ENCODE measurements at places on chromosomes 6 and 20.

GRCh38 chr6:79821859-79822258 lies 125.5 kb downstream of the ELOVL4 start:
- no peak for DNase-seq

GRCh38 chr6:26197933-26198721 lies 110.9 kb downstream of the HFE start:
- DNase-seq: no peak

DNA sequence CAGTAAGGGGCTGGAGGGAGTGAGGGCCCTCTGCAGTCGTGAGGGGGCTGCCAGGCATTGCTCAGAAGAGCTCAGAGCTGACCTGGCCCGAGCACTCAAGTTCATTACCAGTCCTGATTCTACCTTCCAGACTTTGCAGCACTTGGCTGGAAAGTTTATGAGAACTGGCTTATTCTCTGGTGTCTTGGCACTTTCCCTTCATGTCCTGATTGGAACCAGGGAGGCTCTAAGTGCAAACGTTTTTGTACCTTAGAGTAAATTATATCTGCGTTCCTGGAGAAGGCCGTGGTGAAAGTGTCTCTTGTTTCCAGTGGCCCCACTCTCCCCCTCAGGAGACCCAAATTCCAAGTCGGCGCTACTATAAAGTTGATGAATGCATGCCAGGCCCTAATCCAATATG lies 402.3 kb downstream of the CDC5L start:
- no peak for DNase-seq

- no peak for DNase-seq
Measured at GRCh38 chr6:10381133-10381829, 33.6 kb downstream of the TFAP2A start.

GRCh38 chr6:44143731-44144130 lies 14.9 kb upstream of the CAPN11 start:
- DNase-seq: no peak

DNA sequence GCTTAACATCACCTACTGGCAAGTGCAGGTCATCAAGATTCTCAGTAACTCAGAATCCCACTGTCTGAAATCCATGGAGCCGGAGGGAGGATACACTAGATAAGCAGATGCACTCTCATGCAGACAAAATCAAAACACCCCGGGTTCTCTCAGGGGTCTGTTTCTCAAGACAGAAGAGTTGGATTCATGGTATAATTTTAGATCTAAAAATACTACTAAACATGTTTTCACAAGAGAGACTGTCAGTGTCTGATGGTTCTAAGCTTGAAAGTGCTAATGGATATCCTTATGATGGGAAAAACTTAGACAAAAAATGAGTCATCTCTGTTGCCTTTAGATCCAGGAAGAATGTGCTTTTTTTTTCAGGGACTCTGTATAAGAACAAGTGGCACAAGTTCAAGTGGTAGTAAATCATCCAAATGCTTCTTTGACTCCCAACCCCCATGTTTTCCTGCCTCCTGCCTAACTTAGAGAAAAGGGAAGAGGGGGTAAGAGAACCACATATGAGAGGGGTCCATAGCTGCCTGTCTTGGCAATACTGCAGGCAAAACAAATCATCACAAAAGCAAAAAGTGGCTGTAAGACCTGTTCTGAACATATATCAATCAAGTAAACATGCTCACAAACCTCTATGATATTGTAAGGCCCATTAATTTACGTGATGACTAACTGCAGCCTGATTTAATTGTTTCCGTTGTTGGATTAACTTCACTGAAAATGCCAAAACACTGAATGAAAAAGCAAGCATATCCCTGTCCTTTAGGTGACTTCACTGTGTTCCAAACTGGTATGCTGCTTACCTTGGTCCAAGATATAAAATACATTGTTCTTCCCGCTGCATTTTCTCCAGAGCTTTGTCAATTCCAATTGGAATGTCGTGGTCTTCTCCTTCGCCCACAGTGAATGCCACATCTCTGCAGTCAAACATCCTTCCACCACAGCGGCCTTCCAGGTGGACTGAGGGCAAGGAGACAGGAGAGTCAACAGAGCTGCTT lies 84.0 kb upstream of the TULP1 start:
- DNase-seq: peak; percentile 77

DNA sequence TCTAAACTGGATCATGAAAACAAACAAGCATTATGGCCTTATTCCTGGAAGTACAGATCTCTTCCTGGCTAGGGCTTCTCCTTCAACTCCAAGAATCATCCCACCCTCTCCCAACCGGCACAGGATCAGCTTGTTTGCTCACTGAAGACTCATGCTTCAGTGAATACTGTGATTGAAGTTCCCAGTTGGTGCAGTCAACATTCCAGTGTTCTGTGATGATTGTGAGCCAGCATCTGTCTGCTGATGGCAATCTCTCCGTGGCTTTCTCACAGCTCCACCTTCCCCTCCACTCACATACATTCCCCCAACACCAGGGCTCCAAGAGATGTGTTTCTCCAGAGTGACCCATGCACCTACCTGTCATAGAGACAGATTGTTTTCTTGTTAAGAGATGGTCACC lies 421.3 kb upstream of the BTBD3 start:
- DNase-seq: no peak

- DNase-seq: no peak
Measured at GRCh38 chr6:53802582-53802981, 7.8 kb downstream of the LRRC1 start.

- no peak for DNase-seq
Measured at GRCh38 chr6:139174961-139175360, 40.1 kb downstream of the HECA start.

GRCh38 chr6:142531727-142532126 lies 229.9 kb downstream of the ADGRG6 start:
- no peak for DNase-seq

DNA sequence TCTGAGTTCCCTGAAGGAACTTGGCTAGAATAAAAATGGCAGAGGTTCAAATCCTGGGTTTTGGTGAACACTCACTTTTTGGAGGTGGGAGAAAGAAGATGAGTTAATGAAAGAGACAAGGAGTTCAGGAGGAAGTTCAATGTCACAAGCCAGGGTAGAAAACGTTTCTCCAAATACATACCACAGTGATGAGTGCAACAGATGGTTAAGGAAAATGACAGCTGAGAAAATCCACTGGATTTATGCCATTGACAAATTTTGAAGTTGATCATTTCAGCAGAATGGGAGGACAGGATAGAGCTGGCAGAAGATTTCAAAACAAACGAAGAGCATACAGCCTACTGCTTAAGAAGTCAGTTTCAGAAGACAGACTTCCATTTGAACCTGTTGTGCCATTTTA lies 122.7 kb downstream of the GFRAL start:
- no peak for DNase-seq

DNA sequence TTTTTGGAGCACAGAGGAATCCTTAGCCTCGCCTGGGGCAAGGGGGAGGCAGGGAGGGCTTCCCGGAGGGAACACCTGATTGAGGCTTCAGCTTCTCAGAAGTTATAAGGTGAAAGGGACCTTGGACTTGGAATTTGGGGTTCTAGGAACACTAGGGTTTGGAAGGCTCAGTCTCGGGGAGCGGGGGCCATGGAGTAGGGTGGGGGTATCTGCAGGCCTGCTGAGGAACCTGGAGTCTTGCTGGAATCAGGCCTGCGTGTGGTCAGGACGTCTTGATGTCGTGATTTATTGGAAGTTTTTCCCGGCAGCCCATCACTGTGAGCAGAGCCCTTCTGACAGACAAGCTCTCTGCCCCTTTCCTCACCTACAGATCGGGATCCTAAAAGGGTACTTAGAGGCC lies 50.7 kb downstream of the EFCAB8 start:
- no peak for DNase-seq

DNA sequence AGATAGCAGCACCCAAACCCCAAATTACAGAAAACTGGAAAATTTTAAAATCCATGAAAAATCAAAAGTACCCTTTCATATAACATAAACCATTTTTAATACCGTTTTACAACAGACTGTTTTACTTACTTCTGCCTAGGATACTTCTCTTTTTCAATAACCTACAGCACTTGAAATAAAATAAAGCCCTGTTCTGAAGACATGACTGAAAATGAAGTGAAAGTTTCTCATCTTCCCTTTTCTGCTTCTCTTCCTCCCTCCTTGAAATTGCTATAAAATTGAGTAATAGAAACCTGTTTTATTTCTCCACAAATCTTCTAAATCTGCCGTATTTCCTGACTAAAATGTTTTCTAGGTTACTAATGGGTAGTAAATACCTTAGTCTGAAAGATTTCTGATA lies 20.3 kb downstream of the MMS22L start:
- no peak for DNase-seq

- DNase-seq: no peak
Measured at GRCh38 chr20:57251344-57251743, 15.1 kb downstream of the BMP7 start.

- DNase-seq: no peak
Measured at GRCh38 chr6:167819576-167819975, 7.1 kb upstream of the AFDN start.

DNA sequence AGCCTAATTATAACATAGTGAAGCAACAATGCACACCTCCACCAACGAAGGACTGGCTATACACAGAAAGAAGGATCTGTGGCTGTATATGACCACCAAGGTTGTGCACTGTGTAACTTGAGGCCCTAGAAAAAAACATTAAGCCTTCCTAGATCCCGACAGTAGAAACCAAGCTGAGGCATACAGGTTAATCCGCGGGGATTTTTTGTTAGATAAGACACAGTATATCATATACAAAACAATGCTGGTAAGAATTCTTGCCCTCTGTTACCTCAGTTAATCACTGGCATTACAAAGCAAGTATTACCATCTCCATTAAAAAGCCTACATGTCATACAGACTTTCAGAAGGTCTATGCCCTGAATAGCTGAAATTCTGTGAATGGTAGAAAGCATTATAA lies 228.8 kb downstream of the TBC1D32 start:
- no peak for DNase-seq

DNA sequence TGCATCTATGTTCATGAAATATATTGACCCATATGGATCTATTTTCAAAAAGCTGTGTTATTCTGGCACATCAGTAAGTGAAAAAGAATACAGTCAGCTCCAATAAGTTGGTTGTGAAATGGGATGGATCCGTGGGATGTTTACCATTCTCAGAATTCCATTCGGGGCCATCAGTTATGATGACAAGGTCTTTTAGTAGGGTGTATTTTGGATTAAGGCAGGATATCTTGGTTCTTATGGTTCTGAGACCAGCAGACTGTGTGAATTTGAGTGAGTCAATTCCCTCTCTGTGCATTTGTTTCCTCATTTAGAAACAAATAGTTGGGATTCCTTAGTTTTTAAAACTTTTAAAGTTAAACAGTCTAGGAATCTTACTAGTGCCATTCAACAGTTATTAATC lies 287.4 kb downstream of the CD109 start:
- DNase-seq: no peak

Measured in fibroblast of the conjunctiva (primary cell).